NCI-H1048 (cell line): ENCODE measurements at places on chromosomes 2 and 18.

DNA sequence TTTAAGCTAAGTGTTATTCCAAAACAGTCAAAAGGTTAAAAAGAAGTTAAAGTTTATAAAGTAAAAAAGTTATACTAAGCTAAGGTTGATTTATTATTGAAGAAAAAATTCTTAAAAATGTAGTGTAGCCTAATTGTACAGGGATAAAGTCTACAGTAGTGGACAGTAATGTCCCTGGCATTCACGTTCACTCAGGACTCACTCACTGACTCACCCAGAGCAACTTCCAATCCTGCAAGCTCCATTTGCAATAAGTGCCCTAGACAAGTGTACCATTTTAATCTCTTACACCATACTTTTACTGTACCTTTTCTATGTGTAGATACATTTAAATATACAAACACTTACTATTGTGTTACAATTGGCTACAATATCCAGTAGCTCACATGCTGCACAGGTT, 86.1 kb downstream of the CACNB4 start:
- DNase-seq: no peak

GRCh38 chr2:121000804-121001203, 265.1 kb downstream of the GLI2 start:
- no peak for DNase-seq

DNA sequence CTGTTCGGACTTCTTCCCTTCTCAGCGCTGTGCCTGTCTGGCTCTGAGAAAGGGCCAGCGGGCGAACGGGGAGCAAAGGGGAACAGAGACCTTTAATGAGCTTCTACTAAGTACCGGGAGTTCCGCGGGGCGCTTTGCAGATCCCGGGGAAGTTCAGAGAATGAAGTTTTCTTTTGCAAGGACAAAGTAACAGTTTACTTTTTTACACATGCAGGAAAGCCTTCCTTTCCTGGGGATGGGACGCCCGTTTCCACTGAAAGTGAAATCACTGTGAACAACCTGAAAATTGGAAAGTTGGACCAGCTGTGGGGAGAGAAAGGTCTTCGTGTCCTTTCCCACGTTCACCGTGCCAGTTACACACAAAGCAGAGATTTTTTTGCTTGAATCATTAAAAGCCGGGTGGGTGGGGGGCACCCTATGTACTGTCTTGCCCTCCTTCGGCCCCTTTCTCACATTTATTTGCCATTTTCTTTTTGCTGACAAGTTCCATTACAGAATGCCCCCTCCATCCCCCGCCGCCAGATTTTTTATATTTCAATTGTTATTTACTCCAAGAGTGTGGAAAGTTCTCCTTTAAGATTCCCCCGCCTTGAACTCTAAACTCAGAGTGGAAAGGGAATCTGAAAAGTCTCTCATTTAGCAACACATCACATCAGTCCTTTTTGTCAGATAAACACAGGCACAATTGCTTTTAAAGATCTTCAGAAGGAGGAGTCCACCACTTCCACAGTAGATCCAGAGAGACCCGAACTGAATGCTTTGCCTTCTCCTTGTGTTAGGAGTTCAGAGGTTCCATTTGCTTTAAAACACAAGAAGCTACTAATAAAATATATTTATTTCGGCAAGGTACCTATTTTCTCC, 1.1 kb upstream of the FN1 start:
- no peak for DNase-seq

DNA sequence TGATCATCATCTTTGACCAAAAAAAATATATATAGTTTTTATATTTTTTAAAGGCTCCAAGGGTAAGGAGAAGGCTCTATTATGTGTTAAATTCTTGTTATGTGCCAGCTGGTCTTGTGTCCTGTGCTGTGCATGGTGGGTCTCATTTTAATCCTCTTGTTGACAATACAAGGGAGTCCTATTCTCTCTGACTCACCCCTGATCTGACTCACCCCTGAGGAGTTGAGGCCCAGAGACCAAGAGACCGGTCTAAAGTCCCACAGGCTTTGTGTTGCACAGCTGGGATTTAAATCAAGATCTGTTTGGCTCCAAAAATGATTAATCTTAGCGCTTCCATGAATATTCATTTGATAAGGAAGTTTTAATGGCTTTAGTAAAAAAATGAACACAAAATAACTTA, 25.7 kb downstream of the MC2R start:
- no peak for DNase-seq

DNA sequence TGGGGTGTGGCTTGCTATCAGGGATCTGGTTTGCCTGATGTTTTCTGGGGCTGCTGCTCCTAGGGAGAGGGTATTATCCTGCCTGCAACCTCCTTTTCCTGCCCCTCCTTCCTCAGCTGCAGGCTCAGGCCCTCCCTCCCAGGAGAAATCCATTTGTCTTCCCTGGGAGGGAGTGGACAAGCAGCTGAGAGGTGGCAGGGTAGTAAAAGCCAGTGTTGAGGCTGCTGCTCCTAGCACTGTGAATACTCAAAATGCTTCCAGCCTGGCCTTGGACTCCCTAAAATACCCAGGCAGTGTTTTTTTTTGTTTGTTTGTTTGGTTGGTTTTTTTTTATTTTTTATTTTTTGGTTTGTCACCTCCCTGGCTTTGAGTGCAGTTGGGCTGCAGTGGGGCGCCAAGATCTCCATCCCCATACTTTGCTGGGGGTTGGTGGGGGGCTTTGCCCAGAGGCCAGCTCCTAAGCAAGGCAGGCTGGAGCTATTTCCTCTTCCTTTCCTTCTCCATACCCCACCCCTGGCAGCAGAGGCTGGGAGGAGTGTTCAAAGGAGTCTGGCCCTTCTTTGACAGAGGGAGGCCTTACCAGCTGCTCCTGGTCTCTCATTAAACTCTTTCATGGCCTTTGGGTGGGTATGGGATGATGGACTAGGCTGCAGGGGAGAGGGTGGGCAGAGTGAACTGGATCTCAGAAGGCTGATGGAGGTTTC, 13.6 kb downstream of the HOXD3 start:
- DNase-seq: no peak

DNA sequence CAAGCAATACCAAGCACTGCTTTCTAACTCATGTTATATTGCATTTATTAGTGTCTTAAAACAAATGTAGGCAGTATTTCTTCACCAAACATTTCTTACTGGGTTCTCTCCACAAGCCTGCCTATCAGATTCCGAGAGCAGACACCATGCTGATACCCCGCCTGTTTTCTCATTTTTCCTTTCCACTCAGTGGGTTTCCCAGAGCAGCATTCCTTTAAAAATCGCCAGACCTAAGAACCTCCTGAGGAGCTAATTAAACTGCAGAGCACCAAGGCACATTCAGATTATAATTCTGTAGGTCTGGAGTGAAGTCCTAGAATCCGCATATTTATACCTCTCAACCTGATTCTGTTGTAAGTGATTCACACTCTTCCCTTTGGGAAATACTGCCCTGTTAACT, 405.6 kb downstream of the TNS1 start:
- DNase-seq: no peak

GRCh38 chr2:23486684-23487075, 101.7 kb downstream of the KLHL29 start:
- DNase-seq: no peak

- no peak for DNase-seq
These were observed 622 bp downstream of the LRP2 start for GRCh38 chr2:169361706-169362117.

DNA sequence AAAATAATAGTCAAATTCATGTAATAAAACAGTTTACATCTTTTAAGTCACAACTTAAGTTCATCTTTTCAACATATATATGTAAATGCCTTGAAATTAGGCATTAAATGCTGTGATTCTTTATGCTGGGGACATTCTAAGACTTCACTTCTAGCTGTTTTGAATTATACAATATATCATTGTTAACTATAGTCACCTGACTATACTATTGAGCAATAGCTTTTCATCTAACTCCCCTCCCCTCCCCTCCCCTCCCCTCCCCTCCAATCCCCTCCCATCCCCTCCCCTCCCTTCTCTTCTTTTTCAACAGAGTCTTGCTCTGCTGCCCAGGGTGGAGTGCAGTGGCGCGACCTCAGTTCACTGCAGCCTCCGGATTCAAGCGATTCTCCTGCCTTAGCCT, 16.2 kb downstream of the GALNT1 start:
- no peak for DNase-seq

GRCh38 chr2:240670402-240670801, 12.3 kb downstream of the AQP12B start:
- DNase-seq: no peak

DNA sequence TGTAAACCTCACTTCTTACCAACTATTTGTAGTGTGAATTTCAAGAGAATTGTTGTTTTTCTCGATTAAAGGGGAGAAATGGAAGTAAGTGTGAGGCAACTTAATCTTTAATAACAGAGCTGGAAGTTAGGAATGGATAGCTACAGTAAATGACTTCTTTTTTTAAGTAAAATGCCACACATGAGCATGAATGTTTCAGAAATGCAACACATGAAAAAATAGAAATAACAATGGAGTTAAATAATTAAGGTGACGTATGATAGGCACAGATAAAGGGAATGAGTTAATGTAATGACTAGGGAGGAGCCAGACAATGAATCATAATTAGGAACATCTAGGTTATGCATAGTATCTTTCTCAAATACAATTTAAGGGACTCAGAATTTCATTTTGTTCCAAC, 3.4 kb downstream of the REL start:
- DNase-seq: no peak

- DNase-seq: no peak
These were observed 138.7 kb downstream of the SPP2 start for GRCh38 chr2:234189230-234189629.

GRCh38 chr2:200000444-200001163, 45.2 kb downstream of the MAIP1 start:
- DNase-seq: no peak

- no peak for DNase-seq
These were observed 26.4 kb upstream of the TFPI start for GRCh38 chr2:187580462-187581124.

DNA sequence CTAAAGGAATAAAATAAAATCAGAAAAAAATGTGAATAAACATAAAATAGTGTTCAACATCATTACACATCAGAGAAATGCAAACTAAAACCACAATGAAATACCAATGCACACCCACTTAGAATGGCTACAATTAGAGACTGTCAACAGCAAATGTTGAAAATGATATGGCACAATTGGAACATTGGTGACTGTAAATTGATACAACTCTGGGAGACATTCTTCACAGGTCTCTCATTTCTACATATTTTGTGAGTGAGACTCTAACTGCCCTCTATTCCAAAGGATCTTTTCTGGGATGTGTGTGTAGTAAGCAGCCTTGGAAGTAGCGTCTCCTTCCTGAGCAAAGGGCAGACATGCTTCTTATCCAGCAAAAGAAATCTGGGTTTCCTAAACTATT, 323.0 kb downstream of the FBXO15 start:
- no peak for DNase-seq

- DNase-seq: no peak
These were observed 876.0 kb downstream of the SLC4A3 start for GRCh38 chr2:220503431-220503830.

DNA sequence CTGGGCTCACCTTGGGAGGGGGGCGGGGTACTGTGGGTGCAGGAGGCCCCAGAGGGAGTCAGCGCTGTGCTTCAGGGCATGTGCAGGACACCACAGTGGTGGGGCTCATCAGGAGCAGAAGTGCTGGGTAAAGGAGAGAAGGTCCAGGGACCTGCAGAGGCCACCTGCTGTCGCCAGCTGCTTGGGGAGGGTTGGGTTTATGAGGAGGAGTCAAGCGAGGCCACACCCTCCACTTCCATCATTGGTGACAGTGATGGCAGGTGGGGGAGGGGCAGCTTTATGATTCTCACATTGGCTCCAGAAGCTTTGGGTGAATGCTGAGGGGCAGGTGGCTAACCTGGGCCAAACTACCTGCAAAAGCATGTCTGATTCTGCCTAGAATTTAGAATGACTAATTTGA, 392.6 kb downstream of the HRH4 start:
- no peak for DNase-seq

DNA sequence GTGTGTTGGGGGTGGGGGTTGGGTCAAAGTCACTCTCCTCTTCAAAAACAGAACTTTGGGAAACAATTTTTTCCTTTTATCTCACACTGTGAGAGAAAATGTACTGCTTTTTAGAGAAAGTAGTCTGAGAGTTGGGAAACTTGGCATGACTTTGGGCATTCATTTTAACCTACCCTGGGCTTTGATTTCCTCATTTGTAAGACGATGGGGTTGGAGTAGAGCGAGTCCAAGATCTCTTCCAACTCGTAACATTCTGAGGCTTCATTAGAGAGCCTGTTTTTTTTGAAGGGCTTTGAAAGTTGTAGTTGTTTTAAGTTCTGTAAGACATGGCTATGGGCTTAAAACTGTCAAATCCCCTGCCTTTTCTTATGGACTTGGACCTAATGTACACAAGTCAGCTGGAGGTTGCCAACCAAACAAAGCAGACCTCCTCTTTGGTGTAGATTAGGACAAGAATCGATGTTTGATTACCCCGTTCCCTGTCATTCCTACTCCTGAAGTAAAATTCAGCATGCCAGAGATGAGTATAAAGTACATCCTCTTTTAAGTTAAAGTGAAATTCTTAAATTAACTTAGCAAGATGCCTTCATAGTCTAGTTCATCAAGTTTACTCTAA, 8.4 kb downstream of the PHLPP1 start:
- no peak for DNase-seq

- DNase-seq: no peak
These were observed 43.6 kb downstream of the VPS54 start for GRCh38 chr2:63975437-63976124.

GRCh38 chr2:48694149-48694548, 61.4 kb downstream of the LHCGR start:
- no peak for DNase-seq

GRCh38 chr18:79422022-79422782, 26.5 kb downstream of the NFATC1 start:
- no peak for DNase-seq

DNA sequence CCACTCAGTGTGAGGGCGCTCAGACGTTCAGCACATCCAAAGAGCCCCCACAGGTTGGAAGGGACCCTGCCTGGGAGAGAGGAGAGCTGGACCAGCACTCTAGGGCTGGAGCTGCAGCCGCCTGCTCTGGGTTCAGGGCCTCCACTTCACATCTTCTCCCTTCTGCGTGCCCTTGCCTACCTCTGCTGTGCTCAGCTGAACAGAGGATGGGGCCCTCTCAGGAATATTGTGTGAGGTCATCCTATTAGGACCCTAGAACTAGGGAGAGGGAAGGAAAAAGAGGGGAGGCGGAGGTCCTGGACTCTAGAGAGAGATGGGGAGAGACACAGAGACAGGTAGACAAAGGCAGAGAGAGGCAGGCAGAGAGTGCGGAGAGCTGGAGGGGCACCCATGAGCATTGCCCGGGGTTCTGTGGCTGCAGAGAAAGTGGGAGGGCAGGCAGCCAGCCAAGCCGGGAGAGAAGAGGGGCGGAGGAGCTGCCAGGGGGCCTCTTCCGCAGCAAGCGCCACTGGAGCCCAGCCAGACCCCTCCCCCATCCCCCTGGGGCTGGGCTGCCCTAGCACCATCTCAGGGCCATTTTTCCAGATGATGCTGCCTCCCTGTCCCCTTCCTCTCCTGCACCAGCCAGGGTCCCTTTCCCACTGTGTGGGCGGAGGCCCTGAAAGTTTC, 8.3 kb upstream of the TNS1 start:
- no peak for DNase-seq
